Neural progenitor cell (in vitro differentiated cells): ENCODE measurements at places on chromosomes 4 and X.

DNA sequence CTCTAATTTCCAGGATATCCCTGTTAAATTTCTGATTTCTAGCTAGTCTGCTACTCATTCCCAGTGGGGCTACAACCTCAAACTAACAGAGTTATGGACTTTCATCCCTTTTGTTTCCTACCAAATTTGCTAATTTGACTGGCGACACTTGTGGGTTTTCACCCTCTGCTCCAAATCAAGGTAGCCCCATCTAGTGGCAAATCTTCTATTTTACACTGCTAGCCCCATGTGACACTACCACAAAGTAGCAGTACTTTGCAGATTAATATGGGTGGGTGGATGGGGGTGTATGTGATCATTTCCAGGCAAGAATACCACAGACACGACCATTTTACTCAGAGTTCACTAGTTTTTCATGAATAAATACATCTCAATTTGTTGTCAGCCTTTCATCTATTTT lies 150.3 kb downstream of the MSL3 start:
- peak; percentile 36 for DNase-seq

- no peak for DNase-seq
Measured at GRCh38 chrX:38273453-38273852, 52.8 kb upstream of the SRPX start.

DNA sequence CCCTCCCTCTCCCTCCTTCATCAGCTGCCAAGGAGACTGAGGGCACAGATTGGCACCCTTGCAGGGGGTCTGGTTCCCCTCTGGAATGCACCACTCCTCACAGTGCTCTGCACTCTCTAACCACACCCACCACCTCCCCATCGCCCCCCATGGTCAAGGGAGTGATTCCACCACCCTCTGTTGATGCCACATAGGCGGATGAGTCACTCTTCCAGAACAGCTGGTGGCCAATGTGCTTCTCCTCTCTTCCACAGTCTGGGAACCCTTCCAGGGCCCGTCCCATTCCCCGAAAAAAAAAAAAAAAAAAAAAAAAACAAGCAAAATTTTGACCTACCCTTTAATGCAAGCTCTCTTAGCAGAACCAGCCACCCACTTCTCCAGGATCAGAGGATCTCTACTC lies 341.3 kb upstream of the KLF3 start:
- no peak for DNase-seq

DNA sequence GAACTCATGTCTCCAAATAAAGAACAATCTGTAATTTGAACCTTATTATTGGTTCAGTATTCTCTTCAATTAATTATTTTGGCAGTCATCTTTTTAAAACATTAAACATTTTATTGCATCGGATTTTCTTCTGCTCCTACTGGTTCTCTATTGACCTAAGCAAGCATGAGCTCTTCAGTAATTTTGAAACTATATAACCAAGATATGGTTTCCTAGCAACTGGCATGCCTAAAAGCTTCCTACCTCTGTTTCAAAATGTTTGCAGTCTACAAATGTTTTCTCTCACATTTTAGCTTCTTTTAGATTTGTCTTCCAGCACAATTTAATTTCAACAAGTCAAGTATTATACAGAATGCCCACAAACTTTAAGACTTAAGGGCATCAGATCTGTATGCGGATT lies 371.3 kb downstream of the GPM6A start:
- DNase-seq = no peak

GRCh38 chr4:147780137-147780777 lies 48.4 kb downstream of the ARHGAP10 start:
- no peak for DNase-seq
